ENCODE measurements at places on chromosomes 13 and 19.

- no peak for DNase-seq
These were observed 665 bp upstream of the ATG4D start for GRCh38 chr19:10543059-10543419.

- DNase-seq = no peak
These were observed 177.2 kb downstream of the STK24 start for GRCh38 chr13:98399756-98400155.

DNA sequence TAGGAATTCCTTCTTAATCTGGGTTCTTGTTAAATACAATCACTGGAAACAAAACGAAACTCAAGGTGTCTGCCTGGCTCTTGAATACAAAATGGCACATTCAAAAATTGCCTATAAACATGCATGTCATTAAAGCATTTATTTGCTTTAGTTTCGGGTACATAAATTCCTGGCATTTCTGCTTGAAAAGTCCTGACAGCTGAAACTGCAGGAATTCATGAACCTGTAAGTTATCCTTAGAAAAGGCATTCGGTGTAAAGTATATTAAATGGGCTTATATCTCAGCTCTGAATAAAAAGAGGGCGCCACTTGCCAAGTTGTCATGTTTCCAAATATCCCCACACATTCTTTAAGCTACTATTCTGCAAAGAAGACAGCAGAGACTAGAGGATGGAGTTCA is 32.9 kb downstream of the RXFP2 start:
- DNase-seq = no peak

DNA sequence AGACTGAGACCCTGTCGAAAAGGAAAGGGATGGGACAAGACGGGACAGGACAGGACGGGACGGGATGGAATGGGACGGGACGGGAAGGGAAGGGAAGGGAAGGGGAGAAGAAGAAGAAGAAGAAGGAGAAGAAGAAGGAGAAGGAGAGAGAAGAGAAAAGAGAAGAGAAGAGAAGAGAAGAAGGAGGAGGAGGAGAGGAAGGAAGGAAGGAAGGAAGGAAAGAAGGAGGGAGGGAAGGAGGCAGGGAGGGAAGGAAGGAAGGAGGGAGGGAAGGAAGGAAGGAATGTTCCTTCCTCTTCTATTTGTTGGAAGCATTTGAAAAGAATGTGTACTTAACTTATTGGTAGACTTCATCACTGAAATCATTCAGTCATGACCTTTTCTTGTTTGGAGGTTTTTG is 9.6 kb upstream of the SHFL start:
- no peak for DNase-seq

GRCh38 chr13:72500851-72501250 is 226.6 kb downstream of the MZT1 start:
- no peak for DNase-seq

DNA sequence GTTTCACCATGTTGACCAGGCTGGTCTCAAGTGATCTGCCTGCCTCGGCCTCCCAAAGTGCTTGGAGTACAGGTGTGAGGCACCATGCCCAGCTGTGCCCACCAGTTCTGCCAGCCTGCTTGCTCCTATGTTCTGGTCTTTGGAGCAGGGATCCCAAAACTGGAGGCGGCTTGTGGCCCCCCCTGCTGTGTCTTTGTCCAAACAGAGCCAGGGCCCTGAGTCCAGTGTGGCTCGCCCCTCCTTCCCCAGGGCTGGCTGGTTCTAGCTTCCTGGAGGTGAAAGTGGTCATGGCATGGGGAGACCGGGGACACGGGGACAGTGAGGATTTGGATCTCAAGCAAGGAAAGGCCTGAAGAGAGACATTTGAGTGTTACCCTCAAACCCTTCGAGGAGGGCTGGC is 11.5 kb upstream of the TINCR start:
- no peak for DNase-seq
